Stimulated activated CD4-positive, alpha-beta T cell treated with anti-CD3 and anti-CD28 coated beads, TNF-alpha, amount 100 ng/mL, for 4 hours (primary cell): ENCODE measurements at places on chromosomes 6 and 20.

DNA sequence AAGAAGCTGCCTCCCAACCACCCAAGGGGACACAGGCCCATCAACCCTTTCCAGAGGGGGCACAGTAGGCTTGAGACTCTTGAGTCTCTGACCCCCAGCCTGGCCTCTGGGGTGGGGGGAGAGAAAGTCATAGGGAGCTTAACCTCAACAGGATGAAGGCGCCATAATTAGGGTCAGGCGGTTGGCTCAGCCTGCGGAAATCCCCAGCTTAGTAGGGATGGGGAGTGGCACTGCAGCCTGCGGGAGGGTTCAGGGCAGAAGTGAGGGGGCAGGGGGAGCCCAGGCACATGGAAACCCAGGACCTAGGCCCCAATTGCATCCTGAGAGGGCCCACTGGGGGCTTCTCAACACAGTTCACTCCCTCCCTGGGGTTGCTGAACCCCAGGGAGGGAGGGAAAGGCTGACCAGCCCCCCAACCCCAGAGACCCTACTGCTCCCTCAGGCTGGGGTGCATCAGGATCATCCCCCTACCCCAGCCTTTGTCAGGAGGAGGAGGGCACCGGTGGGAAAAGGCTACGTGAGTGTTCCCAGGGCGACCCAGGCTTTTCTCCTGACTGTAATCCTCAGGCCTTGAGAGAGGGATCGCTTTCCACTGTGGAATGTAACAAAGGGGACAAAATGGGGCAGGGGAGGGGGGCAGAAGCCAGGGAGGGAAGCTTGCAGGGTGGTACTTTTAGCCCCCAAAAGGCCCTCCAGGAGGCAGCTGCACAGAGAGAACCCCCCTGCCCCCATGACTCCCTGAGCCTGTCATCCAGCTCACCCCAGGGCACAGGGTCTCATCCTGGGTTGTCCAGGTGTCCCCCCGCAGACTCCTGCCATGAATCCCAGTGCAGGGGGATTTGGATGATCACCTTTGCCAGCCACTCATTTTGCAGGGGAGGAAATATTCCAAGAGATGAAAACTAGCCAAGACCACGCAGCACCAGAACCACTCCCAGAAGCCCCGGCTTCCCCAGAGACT lies 46.4 kb downstream of the MRPL14 start:
- no peak for DNase-seq

- DNase-seq: no peak
These were observed 4.1 kb downstream of the CALHM6 start for GRCh38 chr6:116465246-116465645.

GRCh38 chr6:100035873-100036653 lies 42.0 kb upstream of the MCHR2 start:
- no peak for DNase-seq

DNA sequence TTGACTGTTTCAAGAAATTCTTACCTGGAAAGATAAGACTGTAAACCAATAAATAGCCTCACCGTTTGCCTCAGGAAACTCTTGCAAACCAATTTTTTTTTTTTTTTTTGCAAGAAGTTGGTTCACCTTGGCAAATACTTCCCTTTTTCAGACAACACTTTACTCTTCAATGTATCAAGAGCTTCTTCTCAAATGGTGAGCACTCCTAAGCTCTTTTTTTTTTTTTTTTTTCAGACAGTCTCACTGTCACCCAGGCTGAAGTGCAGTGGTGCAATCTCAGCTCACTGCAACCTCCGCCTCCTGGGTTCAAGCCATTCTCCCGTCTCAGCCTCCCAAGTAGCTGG lies 22.7 kb upstream of the SNTA1 start:
- DNase-seq: no peak

- DNase-seq: no peak
These were observed 54.8 kb upstream of the BCLAF1 start for GRCh38 chr6:136344420-136344819.

DNA sequence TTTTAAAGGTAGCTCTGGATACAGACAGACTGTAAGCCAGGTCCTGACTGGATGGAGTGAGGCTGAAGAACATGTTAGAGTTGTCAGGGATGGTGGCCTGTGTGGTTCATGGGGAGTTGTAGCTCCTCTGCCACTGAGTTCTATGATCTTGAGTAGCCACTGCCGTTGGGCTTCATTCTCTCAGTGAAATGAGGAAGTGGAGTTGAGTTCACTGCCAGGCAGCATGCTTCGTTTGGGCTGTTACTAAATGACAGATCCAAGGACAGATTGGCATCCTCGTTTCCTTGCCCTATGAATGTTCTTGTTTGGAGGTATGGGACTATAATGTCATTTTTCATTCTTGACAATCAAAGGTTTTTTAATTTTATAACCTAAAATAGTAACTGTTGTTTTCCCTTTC lies 37.2 kb downstream of the SCAND1 start:
- no peak for DNase-seq

GRCh38 chr6:21087188-21087587 lies 506.4 kb upstream of the SOX4 start:
- no peak for DNase-seq

GRCh38 chr6:114432400-114432799 lies 89.6 kb upstream of the HS3ST5 start:
- no peak for DNase-seq

DNA sequence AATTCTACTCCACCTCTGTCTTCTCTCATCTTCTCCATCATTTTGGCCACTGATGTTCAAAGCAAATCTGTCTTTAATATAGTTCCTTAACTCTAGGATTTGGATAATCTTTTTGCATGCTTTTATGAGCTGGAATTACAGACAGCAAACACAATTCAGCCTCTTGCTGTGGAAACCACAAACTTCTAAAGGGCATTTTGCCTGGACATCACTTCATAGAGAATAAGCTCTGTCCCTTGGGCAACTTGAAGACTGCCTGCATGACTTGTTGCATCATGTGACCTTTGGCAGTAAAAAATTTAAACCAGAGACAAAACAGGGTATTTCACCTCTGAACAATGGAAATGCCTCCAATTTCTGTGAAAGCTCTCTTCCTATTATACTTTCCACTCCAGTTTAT lies 74.1 kb upstream of the HDDC2 start:
- no peak for DNase-seq

DNA sequence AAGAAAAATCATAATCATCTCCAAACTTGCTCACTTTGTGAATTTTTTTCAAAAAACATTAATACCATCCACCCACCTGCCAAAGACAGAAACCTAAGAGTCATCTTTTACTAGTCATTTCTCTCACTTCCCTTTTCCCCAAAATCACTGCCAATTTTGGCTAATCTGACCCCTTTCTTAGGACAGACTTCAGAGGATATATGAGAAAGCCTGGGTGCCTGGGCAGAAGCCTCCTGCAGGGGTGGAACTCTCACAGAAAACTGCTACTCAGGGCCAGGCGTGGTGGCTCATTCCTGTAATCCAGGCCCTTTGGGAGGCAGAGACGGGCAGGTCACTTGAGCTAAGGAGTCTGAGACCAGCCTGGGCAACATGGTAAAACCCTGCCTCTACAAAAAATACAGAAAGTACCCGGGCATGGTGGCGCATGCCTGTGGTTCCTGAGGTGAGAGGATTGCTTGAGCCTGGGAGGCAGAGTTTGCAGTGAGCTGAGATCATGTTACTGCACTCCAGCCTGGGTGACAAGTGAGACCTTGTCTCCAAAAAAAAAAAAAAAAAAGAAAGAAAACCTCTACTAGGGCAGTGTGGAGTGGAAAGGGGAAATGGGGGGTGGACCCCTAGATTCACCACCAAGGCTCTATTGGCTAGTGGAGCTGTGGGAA lies 3.8 kb downstream of the DEK start:
- DNase-seq: no peak

- DNase-seq: no peak
These were observed 775.6 kb downstream of the PHF3 start for GRCh38 chr6:64411226-64411625.

- peak; percentile 54 for DNase-seq
These were observed 51.3 kb downstream of the PTPN1 start for GRCh38 chr20:50561379-50562078.

- no peak for DNase-seq
These were observed 27.1 kb downstream of the ADNP start for GRCh38 chr20:50904067-50904570.

GRCh38 chr6:96899019-96899418 lies 1.3 kb upstream of the NDUFAF4 start:
- DNase-seq: no peak

DNA sequence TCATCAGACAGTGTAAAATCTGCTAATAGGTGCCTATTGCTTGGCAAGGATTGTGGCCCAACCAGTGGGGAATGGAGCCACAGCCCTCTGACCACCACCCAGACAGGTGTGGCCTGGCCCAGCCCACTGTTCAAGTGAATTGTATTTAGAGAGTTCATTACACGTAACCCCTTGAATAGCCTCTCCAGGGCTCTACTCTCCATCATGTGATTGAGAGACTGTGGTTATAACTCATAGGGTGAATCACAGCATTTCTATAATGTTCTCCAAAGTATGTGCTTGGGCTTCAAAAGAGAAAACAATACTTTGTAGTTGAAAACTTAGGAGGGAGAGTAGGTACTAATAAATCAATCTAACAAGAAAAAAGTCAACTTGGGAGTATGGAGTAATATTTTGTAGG lies 38.4 kb downstream of the ALDH8A1 start:
- DNase-seq: no peak

- DNase-seq: no peak
These were observed 271.6 kb upstream of the PRND start for GRCh38 chr20:4449957-4450715.

- no peak for DNase-seq
These were observed 4.6 kb downstream of the TFEB start for GRCh38 chr6:41730531-41731436.

GRCh38 chr20:42366626-42367025 lies 748.4 kb upstream of the CHD6 start:
- no peak for DNase-seq

DNA sequence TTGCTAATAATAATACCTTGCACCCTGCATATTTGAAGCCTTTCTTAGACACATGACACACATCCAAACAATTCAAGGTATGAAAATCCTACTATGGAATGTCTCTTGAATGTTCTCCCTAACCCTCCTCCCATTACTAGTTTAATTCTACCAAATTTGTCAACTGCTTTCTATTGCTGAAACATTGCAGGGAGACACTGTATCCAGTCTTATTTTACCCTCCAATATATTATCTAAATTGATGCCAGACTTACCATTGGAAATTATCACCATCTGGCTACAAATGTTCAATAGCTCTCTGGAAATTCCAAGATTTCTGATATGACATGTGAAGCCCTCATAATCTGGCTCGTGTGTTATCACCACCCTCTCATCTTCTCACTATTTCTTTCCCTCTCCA lies 1027.3 kb upstream of the CITED2 start:
- DNase-seq: no peak

DNA sequence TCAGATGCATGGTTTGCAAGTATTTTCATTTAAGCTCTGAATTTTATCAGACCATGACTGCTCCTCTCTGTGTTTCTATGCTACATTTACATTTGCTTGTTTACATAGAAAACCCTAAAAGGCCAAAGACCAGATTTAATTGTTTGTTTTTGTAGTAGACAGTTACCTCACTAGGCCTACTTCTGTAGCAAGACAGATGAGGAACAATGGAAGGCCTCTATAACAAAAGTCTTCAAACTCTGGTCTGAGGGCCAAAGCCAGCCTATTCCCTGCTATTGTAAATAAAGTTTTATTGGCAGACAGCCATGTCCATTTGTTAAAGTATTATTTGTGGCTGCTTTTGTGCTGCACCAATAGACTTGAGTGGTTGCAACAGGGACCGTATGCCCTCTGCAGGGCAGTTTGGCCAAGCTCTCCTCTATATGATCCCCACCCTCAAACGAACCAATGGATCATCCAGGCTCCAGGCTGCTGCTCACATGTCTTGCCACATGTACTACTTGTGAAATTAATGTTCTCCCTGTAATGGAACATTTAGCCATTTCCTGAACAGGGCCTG lies 182.0 kb downstream of the DOK5 start:
- DNase-seq: no peak

DNA sequence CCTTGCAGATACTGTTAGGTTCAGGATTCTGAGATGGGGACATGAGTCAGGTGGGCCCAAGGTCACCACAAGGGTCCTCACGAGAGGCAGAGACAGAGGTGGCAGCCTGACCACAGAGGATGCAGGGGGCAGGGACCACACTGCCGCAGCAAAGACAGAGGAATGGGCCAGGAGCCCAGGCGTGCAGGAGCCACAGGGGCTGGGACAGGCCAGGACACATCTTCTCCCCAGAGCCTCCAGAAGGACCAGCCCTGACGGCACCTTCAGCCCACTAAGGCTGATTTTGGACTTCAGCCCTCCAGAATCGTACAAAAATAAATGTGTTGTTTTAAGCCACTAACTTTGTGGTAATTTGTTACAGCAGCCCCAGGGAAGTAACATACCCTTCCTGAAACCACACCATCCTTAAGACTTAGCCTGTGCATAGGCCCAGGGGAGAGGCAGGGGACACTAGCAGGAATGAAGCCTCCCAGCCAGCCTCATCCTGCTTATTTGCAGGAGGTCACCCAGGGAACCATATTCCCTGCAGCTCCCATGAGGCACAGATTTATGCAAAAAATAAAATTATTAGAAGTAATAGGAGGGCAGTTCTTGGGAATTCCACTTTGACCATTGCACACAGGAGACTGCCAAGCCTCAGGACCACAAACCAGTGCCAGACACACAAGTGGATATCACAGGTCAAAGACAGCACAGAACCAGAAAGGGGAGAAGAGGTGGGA lies 119.3 kb upstream of the CST7 start:
- no peak for DNase-seq

- DNase-seq: no peak
These were observed 106.2 kb downstream of the LCA5 start for GRCh38 chr6:79430913-79431536.

DNA sequence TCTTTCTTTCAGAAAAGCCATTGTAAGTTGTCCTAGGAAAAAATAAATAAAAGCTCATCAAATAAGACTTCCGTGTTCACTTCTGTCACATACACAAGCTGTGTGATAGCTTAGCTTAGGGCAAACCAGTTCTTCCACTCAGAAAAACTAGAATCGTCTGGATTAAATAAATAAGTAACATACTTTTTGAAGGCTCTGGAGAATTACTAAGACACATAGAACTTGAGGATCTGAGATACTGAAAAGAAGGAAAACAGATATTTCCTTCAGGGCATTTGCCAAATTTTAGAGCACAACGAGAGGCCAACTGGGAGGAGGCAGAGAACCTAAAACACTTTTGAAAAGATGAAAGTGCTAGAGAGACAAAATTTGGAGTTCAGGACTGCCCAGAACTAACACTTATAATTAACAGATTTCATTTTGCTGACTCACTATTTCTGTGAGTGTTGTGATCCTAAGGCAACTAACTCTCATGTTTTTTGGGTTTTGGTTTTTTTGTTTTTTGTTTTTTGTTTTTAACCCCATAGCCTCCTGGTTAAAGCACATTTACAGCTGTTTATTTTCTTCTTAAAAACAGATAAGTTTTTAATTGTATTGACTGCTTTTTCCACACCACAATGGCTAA lies 38.7 kb upstream of the THEMIS start:
- DNase-seq: no peak

DNA sequence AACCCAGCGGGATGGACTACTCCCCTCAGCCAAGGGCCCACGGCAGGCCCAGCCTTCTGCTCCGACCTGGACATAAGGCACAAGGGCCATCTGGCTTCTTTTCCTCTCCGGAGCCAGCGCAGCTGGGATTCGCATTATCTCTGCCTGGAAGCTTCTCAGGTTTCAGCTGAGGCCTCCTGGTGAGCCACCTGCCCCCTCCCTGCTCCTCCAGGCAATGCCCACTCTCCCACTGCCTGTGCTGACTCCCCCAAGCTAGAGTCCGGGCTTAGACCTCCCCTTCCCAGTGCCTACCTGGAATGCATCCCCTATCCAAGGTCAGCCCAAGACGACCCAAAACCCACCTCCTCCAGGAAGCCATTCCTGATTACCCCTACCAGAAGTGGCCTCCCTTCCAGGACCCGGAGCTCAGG lies 60.7 kb downstream of the EZR start:
- DNase-seq: no peak
